Fibroblast of skin of right biceps (primary cell): ENCODE measurements at places on chromosomes 13 and 19.

GRCh38 chr13:83878691-83879430, 3.4 kb downstream of the SLITRK1 start:
- no peak for DNase-seq

DNA sequence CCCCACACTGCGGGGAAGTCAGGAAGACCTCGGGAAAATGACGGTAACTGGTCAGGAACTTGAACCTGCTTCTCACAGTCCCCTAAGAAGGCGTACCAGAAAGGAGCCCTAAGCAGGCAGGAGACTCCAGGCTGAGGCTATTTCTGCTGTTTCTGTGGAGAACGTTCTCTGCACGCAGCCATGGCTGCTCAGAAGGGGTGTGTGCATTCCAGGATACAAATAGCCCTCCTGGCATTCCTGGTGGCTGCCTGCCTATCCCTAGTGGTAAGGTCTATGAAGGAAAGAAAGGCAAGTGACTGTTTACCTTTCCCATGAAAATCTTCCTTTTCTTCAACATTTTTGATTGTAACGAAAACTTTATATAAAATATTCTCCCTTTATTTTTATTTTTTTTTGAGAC, 2.5 kb downstream of the SGCG start:
- DNase-seq, result no peak

- DNase-seq, result no peak
Measured at GRCh38 chr19:45645068-45645630, 6.0 kb upstream of the EML2 start.

GRCh38 chr19:14248578-14249011, 42.6 kb upstream of the ADGRL1 start:
- peak; percentile 79 for DNase-seq

GRCh38 chr13:29959086-29959485, 108.7 kb upstream of the UBL3 start:
- DNase-seq, result no peak

DNA sequence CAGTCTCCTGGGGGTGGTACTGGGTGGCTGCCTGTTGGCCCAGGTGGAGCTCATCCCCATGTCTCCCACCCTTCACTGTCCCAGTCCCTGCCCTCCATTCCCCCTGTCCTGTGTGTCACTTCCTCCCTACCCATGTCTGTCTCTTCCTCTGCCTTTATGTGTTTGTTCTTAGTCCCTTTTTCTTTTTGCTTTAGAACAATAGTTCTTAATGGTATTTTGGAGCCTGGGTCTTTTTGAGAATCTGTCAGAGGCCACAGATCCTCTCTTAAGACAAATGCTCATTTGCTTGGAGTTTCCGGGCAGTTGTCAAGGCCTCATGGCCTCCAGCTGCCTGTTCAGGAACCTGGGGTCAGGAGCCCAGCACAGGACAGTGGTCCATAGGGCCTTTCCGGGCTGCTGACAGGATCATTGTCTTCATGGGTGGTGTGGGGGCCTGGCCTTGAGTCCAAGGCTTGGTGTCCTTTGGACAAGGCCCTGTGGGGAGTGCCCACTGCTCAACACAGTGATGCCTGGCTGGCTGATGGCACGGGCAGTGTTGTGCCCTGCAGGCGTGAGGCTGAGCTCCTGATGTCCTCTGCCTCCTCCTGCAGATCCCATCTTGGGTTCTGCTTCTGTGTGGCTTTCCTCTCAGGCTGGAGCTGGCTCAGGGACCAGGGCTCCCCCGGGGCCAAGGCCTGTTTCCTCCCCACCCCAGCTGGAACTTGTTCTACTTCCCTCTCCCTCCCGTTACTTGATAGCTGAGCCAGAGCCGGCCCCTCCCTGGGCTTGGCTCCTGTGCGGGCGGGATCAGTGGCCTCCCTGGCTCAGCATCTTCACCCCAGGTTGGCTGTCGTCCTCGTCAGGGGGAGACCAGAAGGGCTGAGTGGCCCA, 3.5 kb downstream of the EGLN2 start:
- no peak for DNase-seq

- no peak for DNase-seq
Measured at GRCh38 chr19:39308531-39309304, 11.9 kb downstream of the LRFN1 start.

DNA sequence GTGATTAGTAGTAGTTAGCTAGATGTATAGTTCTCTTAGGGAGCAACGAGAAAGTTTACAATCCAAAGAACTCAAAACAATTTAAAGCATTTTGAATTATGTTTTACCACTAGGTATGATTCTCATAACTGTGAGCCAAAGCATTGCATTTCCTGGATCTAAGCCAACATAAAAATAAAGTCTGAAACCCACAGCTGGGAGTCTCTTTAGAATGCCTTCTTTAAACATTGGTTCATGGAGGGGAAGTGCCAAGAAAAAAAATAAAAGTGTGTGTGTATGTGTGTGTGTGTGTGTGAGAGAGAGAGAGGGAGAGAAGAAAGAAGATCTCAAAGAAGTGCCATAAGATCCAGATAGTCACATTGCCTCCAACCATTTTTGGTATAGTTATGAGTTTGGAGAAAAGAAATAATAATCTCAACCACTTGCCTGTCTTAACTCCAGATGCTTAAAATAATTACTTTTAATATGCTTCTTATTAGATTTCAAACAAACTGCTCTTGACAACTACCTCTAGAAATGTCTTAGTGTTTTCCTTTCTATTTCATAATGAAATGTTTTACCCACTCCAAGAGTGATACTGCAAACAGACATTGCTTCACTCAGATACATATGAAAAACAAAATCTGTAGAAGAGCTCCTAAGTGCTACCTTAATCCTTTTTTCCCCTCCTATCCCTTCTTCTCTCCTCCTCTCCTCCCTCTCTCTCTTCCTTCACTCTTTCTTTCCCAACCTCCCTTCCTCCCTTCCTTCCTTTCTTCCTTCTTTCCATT, 554.1 kb downstream of the KCTD12 start:
- DNase-seq, result peak; percentile 57

DNA sequence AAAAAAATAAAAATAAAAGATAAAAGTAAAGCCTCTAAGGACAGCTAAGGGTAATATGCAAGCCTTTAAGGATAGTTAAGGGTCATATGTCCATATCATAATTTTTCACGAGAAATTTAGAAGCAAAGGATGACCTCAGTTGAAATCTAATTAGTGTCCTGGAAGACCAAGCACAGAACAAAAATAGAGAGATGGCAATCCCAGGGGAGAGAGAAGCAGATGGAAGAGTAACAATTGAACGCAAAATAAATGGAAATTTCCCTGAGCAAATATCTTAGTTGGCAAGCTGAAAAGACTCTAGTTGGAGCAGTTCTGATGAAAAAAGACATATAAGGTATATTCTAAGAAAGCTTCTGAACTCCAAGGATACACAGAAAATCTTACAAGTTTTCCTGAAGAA, 275.4 kb downstream of the NALCN start:
- DNase-seq, result no peak

- peak; percentile 77 for DNase-seq
Measured at GRCh38 chr13:32153056-32153455, 121.5 kb downstream of the FRY start.

- DNase-seq, result no peak
Measured at GRCh38 chr19:16402041-16402440, 69.7 kb downstream of the EPS15L1 start.

- DNase-seq, result no peak
Measured at GRCh38 chr19:33152176-33152575, 20.3 kb downstream of the WDR88 start.

DNA sequence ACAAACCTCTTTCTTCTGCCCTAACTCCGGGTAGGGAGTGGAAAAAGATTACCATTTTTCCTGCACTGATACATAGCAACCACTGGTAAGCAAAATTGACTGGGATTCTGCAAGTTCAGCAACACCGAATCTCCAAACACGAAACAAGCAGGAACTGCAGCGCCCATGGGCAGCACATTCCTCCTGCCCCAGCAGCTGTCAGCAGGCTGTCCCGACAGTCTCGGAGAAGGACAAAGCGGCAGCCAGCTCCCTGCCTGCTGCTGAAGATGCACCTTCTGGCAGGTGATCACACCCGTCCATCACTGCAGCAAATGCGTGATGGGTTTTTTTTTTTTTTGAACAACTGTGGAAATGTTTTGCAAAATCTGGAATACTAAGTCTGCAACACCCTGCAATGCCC, 6.7 kb downstream of the TMTC4 start:
- no peak for DNase-seq

GRCh38 chr19:46818812-46819211, 30.4 kb upstream of the SLC1A5 start:
- peak; percentile 53 for DNase-seq

DNA sequence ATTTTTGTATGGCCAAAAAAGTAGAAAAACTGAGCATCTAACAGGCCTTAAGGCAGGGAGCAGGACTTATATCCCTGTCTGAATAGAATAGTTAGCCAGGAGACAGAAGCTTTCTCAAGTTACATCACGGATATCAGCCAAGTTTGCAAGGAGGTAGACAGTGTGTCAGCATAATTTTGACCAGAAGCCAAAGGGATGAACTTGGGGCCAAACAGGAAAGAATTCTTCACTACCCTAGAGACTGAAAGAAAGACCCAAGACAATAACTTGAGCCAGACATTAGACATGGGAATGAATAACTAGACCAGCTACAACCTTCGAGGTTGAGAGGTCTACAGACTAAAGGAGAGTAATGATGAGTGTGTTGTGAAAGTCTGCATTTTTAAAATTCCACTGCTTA, 48.1 kb upstream of the PCDH9 start:
- peak; percentile 93 for DNase-seq

- no peak for DNase-seq
Measured at GRCh38 chr19:32748497-32748896, 28.9 kb downstream of the TDRD12 start.

DNA sequence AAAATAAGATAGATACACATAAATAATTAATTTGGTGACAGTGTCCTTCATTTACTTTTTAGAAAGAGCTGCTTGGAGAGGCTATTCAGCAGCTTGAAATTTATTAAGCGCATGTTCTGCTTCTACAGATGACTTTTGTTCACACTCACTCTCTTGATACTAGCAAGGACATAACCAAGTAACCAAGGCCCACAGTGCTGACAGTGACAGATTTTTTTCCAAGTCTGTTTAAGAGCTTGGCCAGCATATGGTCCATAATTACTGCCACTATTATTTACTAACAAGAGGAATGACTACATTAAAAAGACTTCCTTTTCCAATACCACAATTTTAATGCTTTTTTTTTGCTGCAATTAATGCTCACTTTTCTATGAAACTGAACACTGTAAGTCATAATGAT, 673.7 kb upstream of the MIR17HG start:
- no peak for DNase-seq

- no peak for DNase-seq
Measured at GRCh38 chr19:5997371-5997770, 19.4 kb upstream of the RANBP3 start.

DNA sequence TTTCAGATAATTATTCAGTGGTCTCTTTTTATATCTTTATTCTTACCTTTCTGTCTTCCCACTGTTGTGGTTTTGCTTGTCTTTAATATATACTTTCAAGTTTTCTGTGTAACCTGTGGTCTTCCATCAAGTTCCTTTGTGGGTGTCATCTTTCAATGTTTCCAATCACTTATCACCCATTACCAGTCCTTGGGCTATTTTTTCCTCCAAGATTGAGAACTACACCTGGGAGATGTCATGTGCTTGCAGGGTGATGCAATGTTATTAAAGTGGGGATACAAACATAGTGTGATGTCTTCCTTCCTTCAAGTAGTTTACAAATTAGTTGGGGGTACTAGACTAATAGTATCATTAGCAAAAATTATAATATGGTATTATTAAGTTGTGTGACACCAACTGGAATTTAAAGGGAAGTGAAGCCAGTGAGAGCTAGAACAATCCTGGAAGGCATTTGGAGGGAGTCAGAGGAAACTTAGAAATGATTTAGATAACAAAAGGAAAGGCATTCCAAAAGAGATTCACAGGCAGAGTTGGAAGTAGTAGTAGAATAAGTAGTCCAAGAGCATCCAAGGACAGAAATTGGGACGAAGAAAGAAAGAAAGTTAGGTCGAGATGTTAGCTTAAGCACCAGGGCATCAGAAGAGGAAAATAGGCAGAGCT, 3.4 kb downstream of the FNDC3A start:
- no peak for DNase-seq

DNA sequence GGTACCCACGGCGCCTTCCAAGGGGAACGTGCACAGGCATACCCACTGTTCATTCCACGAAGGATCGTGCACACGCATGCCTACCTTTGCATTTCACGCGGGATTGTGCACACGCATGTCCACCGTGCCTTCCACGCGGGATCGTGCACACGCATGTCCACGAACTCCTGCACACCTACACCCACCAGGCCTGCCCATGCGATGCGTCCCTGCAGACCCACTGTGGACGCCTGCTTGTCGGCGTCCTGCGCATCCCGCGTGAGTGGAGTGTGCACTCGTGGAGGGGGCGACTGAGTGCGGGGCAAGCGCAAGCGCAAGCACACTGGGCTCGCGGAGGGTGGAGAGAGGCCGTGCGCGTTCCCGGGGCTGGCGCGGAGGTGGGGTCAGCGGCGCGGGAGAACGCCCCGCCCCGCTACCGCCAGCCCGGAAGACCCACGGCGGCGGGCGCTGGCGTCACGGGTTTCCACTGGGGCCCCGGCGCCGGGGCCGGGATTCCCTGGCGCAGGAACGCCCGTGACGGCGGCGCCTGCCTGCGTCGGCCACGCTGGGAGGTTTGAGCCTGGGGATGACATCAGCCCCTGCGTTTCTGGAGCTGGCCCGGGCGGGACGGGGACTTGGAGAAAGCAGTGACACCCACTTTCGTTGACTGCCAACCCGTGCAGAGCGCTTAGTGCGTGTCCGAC, 18.7 kb downstream of the GADD45B start:
- peak; percentile 89 for DNase-seq

DNA sequence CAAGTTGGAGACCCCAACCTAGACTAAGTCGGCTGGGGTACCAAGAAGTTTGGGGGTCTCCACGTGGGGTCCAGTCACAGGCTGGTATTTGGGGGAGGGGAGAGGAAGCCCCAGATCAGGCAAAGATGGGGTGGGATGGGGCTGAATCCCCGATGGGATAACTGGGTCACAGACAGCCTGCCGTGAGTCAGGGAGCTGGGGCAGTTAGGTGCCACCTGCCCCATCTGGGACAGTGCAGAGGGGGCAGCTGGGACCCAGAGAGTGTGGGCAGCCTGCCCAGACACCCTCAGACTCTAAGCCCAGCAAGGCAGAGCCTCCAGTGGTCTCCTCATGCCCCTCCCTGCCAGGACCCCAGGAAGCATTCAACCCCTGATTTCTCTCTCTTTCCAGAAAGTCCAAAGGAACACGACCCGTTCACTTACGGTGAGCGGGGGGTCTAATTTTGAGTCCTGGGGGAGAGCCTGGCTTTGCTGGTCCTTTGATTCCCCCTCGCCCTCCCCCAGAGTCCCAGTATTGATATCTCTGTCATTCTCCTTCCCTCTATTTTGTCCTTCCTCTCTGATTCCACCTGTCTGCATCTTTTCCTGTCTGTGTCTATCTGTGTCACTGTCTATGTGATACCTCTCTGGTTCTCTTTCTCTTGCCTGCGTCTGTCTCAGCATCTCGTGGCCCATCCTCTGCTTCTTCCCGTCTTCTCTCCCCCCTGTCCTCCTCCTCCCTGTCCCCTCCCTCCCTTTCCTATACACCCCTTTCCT, 1.8 kb downstream of the FXYD1 start:
- DNase-seq, result no peak

- peak; percentile 89 for DNase-seq
Measured at GRCh38 chr13:106599875-106600797, 32.2 kb upstream of the ARGLU1 start.
